ENCODE measurements at places on chromosomes 2 and 18. TPM values are rescaled to one million over a fixed set of nuclear protein-coding genes. Genes with fewer than 3 reads are reported as not detected.

The LRATD1 gene
- 1.5 TPM for total RNA-seq

The LGALSL gene
- total RNA-seq: 12.8 TPM

The GCKR gene
- not detected for total RNA-seq

The MAP4K4 gene
- 131 TPM for total RNA-seq

The ONECUT2 gene
- total RNA-seq: 0.04 TPM

The RND3 gene
- total RNA-seq: 3.0 TPM

The MRPL53 gene
- 50.8 TPM for total RNA-seq

The MAP3K19 gene
- total RNA-seq: not detected

The BOD1L2 gene
- not detected for total RNA-seq

The CDH2 gene
- 267 TPM for total RNA-seq

The SLC5A7 gene
- 0.06 TPM for total RNA-seq

The SNORC gene
- total RNA-seq: 3.8 TPM

The GCG gene
- not detected for total RNA-seq

The TRIM54 gene
- 65.9 TPM for total RNA-seq

The ASTL gene
- total RNA-seq: not detected

The GPR39 gene
- total RNA-seq: 10.9 TPM

The C2orf66 gene
- total RNA-seq: not detected

All from cardiac muscle cell (in vitro differentiated cells and primary cell).